ENCODE measurements at places on chromosomes 7 and 10. TPM values are rescaled to one million over a fixed set of nuclear protein-coding genes. Genes with fewer than 3 reads are reported as not detected.

The TBC1D12 gene
- total RNA-seq, result 7.7 TPM

The EIF4H gene
- 314 TPM for total RNA-seq

The TFEC gene
- not detected for total RNA-seq

DNA sequence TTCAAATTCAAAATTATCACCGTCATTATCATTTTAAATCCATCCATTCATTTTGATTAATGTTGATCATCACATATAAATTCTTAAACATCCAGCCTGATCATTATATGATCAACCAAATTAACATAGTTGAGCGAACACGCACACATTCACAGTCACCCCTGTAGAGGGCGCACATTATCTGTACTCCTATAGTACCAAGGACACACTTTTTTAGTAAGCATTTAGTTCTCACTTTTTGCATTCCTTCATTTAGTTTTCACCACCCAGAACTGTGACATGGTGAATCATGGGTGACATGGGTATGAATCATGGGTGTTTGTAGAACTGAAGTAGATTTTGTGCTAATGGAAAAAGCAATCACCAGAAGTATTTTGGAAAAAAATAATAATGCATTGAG lies 26.0 kb upstream of the ZNF735 start:
- no peak for DNase-seq
- H3K4me1 ChIP-seq, result no peaks in the 10 kb centered on the region
- no peaks in the 10 kb centered on the region for H3K36me3 ChIP-seq
- H3K4me3 ChIP-seq, result no peak overlapping the region

GRCh38 chr10:61643316-61643751 lies 19.4 kb upstream of the CABCOCO1 start:
- H3K4me3 ChIP-seq, result no peak overlapping the region
- DNase-seq, result no peak
- no peak overlapping the region for H3K27ac ChIP-seq
- no peaks in the 10 kb centered on the region for H3K4me1 ChIP-seq
- no peaks in the 10 kb centered on the region for H3K27me3 ChIP-seq
